NCI-H748 treated with DMSO at 0.1 percent for 48 hours (cell line): ENCODE measurements at places on chromosomes 2 and 18.

DNA sequence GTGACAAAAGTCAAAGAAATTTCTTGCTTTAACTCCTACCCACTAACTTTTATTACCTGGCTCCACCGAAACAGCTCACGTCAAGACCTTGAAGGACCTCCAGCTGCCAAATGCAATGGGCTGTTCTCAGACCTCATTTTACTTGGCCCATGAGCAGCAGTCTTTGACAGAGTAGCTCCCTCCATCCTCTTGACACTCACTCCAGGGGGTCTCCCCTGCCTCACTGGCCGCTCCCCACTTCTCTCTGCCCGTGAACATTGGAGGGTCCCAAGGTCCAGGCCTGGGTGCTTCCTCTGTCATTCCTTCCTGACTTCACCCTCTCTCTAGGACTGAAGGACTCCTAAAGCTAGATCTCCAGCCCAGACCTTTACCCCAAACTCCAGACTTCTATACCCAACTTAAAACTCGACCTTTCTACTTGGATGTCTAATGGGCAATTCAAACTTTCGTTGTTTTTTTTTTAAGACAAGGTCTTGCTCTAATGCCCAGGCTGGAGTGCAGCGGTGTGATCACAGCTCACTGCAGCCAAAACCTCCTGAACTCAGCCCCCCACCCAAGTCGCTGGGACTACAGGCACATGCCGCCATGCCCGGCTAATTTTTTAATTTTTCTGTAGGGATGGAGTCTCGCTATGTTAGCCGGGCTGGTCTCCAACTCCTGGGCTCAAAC lies 92.9 kb upstream of the ST3GAL5 start:
- no peak for DNase-seq

- DNase-seq: no peak
Observed at GRCh38 chr2:202669841-202670240, 35.1 kb downstream of the FAM117B start.

- no peak for DNase-seq
Observed at GRCh38 chr2:187988348-187988747, 303.3 kb upstream of the GULP1 start.

GRCh38 chr2:237754626-237755248 lies 43.8 kb upstream of the RBM44 start:
- no peak for DNase-seq

GRCh38 chr2:71831193-71831577 lies 316.5 kb downstream of the CYP26B1 start:
- DNase-seq: no peak

DNA sequence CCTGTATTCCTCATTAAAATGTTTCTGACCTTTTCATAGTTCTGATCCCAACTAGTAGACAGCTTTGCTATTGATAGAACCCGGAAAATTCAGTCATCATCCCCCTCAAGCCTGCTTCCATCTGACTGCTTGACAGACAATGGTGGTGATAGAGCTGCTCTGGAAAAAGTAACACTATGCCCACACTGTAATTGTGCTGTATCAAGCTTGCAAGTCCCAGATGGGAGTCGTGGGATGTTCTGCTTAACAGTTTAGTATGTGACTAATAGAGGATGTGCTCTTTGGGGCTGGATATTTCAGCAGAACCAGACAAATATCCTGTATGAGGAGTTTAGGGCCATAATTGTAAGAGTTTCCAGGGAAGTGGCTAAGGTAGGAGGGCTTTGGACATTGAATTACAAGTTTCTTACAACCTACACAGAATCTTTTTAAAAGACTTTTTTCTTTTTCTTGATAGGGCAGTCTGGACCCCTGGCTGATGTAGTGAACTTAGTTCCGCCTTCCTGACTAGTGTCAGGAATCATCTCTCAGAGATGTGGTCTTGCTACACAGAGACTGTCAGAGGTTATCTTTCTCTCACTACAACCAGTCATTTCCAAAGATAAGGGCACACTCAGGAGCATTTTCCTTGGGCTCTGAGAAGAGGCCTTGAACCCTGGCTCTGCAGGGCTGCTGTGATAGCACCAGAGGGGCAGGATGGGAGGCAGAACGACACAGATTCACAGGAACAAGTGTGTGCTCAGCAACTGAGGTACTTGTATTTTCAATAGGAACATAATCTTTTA lies 158.0 kb upstream of the RBMS1 start:
- no peak for DNase-seq
